ENCODE measurements at places on chromosomes 4 and X.
A peak's percentile ranks its signal among the peaks of the same experiment; 100 is the strongest.

DNA sequence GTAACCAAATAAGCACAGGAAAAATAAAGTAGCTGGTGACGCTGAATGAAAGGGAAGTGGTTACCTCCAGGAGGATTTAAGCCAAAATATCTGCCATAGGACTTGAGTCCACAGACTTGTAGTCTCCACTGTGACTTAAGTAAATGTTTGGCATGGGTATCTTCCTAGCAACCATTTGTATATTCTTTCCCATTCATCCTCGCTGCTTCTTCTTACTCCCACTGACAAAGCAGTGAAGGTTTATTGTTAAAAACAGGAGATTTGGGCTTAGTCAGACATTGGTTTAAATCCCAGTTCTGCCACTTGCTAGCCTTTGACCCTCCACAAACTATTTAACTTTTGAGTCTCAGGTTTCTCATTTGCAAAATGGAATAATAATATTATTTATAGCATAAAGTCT lies 22.3 kb downstream of the COL4A6 start:
- no peak for DNase-seq

DNA sequence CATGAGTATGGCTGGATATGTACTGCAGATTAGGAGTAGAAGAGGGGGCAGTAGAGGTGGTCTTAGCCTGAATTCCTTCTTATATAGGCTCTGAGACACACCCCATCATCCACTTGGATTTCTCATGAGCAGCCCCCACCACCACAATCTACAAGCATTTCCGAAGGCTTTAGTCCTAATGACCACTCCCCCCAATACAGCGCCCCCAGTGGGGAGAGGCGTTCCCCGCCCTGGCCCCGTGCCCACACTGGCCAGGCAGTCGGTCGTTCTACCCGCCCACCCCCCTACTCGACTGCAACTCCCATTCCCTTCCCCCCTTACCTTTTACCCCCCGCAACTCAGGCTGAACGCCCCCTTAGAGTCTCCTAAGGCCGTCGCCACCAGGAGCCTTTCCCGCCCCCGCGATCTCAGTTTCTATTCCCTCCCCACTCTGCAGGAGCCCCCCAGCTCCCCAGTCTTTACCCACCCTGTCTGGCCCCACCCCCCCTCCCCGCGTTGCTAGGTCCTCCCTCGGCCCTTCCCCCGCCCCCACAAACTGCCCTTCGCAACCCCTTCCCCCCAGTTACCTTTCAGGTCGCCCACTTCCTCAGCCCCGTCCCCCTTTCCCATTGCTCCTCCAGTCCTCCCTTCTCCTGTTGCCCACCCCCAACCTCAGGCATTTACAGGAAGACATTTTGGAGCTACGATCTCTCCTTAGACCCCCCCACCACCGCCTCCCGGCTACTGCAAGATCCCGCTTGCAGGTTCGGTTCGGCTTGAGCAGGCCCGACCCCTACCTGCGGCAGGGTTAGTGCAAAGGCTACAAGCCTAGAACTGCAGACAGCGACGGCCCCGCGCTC lies 468 bp downstream of the ZMYM3 start:
- peak; percentile 61 for DNase-seq

GRCh38 chr4:46927201-46927600 lies 18.2 kb upstream of the COX7B2 start:
- DNase-seq, result no peak

GRCh38 chr4:94408549-94409374 lies 43.0 kb upstream of the PDLIM5 start:
- DNase-seq, result no peak

GRCh38 chr4:90095000-90095399 lies 32.2 kb upstream of the CCSER1 start:
- DNase-seq, result no peak

DNA sequence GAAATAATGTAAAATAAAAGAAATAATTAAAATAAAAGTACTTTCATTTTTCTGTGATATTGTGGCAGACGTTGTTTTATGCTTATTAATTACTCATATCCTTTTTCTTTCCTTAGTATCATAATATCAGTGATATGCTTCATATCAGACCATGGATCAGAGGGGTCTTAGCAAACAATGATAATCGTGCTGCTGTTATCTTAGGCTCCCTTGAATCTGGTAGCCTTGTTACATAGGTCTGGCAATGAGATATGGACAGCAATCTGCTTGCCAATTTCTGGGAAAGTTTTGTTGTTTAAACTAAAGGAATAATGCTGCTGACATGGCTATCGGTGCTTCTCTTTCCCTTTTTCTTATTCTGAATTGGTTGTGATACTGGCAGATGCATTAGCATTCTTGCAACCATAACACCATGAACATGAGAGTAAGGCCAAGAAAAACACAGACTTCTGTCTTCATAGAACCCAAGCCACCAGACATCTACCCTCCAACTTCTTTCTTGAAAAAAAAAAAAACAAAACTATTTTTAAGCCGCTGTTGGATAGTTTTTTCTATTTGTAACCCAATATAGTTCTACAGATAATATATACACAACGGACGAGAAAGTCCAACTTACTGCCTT lies 16.4 kb downstream of the EPHA5 start:
- DNase-seq, result no peak

GRCh38 chr4:84920617-84921016 lies 45.9 kb downstream of the WDFY3 start:
- no peak for DNase-seq

DNA sequence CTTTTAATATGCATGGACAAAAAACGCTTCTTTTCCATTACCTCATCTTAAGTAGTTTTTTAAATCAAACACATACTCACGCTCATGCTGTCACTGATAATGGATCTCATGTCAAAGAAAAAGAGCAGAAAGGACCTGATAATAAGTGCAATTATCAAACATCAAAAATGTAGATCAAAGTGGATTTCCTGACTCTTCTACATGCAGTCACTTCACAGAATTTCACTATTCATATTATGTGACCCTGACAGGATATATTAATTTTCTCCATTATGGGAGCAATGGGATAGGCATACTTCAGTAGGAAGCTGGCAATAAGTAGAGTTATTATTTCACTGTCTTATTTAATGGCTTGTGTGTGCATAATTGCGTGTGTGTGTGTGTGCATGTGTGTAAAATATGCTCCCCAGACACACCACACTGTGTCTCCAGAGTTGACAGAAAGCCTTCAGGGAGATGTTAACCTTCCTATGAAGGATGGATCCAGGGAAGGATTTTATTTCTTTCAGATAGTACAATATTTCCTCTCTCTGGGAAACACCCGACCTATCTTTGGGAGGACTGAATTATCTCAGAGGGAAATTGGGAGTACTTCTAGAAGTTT lies 445.2 kb downstream of the SH2D1A start:
- DNase-seq, result no peak

- DNase-seq, result no peak
Observed at GRCh38 chr4:77465271-77465670, 140.3 kb upstream of the CXCL13 start.

DNA sequence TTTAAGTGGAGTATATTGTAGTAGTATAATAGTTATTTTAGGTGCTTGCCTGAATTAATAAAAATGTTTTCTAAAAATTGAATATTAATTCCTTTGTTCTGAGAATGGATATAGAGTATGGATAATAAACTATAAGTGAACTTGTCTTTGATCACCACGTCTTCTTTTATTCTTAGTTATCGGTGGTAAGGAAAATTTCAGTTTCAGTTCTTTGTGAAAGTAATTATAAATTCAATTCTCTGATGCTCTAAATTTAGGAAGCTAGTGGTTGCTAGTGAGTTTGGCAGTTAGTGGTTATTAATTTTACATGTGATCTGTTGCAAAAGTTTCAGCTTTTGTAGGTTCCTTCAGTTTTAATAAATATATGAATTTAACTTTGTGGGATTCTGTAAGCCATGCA lies 30.8 kb downstream of the MRPL1 start:
- no peak for DNase-seq

GRCh38 chr4:128521156-128521555 lies 233.5 kb upstream of the PGRMC2 start:
- no peak for DNase-seq

DNA sequence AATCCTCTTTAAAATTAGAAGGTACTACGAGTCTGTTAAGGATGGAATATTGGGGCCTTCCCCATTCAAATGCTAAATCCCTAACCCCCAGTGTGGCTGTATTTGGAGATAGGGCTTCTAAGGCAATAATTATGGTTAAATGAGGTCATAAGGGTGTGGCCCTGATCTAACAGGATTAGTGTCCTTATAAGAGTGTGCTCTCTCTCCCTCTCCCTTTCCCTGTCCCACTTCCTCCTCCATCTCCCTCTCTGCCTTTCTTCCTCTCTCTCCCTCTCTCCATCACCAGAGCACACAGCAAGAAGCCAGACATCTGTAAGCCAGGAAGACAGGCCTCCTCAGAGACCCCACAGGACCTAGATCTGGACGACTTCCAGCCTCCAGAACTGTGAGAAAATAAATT lies 116.9 kb downstream of the COL25A1 start:
- no peak for DNase-seq

GRCh38 chr4:790466-790820 lies 35.5 kb downstream of the CPLX1 start:
- DNase-seq, result no peak

DNA sequence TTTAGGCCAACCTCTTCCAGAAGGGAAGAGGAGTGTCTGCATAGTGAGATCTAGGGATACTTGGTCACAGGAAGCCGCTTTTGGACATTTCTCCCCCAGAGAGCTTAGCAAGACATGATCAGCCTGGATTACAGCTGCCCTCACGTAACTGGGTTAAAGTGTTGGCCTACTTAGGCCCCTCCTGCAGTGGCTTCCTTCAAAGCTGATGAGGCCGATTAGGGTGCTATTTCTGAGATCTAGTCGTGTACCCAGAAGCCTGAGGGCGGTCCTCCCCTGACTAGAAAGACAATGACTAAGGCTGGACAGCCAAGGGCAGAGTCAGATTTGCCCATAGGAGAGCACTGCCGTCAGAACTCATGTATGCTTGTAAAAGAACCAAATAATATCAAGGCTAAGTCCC lies 135.0 kb downstream of the AMMECR1 start:
- no peak for DNase-seq
